Activated naive CD8-positive, alpha-beta T cell treated with anti-CD3 and anti-CD28 coated beads, Interleukin-2, amount 10 ng/mL, durations not matched to agents 7 days and 5 days (primary cell): ENCODE measurements at places on chromosomes 4 and X.
A peak's percentile ranks its signal among the peaks of the same experiment; 100 is the strongest.

- peak overlapping the region; percentile 73 for H3K4me3 ChIP-seq
- peaks cover 43% of the 10 kb centered on the region for H3K4me1 ChIP-seq
- H3K27me3 ChIP-seq, result no peaks in the 10 kb centered on the region
- peaks cover 37% of the 10 kb centered on the region for H3K36me3 ChIP-seq
- peak; percentile 58 for DNase-seq
- H3K27ac ChIP-seq, result peak overlapping the region; percentile 75
Observed at GRCh38 chr4:76993787-76994641, 44.5 kb downstream of the SEPTIN11 start.

- H3K4me3 ChIP-seq, result no peak overlapping the region
- no peaks in the 10 kb centered on the region for H3K4me1 ChIP-seq
- H3K27me3 ChIP-seq, result no peaks in the 10 kb centered on the region
Observed at GRCh38 chrX:129145385-129145784, 377.9 kb downstream of the SMARCA1 start.

GRCh38 chr4:84796394-84796793 lies 170.1 kb downstream of the WDFY3 start:
- H3K4me3 ChIP-seq, result no peak overlapping the region
- peaks cover 3% of the 10 kb centered on the region for H3K27me3 ChIP-seq
- H3K27ac ChIP-seq, result no peak overlapping the region
- no peaks in the 10 kb centered on the region for H3K4me1 ChIP-seq
- DNase-seq, result no peak

DNA sequence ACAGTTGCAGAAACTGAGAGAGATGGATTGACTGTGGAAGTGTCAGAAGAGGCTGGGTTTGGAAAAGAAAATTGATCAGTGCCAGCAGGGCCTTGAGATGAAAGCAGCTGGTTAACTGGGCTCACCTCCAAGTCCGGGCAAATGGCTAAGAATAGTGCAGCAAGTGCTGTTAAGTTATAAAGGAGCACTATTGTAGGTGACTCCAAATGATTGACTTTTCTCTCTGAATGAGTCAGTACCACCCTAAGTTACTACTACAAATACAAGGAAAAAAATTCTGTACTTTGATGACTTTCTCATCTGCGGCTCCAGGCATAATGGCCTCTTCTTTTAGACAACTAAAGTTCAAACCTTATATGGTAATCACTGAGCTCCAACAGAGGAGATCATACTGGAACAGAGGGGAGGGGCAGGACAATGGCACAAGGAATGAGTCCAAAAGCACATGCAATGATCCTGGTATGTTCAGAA lies 733.4 kb upstream of the INTU start:
- DNase-seq, result no peak
- no peak overlapping the region for H3K27ac ChIP-seq
- no peaks in the 10 kb centered on the region for H3K4me1 ChIP-seq
- H3K4me3 ChIP-seq, result no peak overlapping the region
- no peaks in the 10 kb centered on the region for H3K36me3 ChIP-seq

DNA sequence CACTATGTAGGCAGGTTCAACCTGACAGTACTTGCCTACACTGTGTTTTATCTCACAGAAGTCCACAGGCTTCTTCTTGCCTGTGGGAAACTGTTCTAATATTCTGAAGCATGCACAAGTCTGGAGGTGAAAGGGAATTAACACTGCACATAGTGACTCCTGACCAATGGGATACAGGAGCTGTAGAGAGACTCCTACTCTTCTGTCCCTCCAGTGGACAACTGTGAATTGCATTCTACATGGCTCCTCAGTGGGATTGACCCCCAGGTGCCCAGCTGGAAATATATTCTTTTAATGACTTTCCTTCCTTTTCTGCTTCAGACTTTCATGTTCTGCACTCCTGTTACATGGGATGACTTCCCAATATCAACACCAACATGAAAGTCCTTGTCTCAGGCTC lies 8.2 kb upstream of the YIPF6 start:
- H3K36me3 ChIP-seq, result no peaks in the 10 kb centered on the region
- peaks cover 7% of the 10 kb centered on the region for H3K27me3 ChIP-seq
- DNase-seq, result no peak
- no peak overlapping the region for H3K4me3 ChIP-seq

GRCh38 chr4:102466298-102466697 lies 34.9 kb upstream of the NFKB1 start:
- no peak for DNase-seq
- no peak overlapping the region for H3K27ac ChIP-seq
- no peaks in the 10 kb centered on the region for H3K27me3 ChIP-seq
- H3K4me3 ChIP-seq, result no peak overlapping the region
- peaks cover 19% of the 10 kb centered on the region for H3K36me3 ChIP-seq

DNA sequence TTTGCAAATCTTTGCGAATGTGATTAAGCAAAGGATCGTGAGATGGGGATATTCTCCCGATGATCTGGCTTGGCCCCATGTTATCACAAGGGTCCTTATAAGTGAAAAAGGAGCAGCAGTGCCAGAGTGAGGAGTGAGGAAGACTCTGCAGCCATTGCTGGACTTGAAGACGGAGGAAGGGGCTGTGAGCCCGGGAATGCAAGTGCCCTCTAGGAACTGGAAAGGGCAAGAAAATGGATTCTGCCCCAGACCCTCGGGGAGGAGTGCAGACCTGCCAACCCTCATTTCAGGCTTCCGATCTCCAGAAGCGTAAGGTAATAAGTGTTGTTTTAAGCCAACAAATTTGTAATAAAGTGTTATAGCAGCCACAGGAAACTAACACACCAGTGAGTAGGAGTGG lies 76.3 kb downstream of the EVC start:
- DNase-seq, result no peak
- H3K27me3 ChIP-seq, result no peaks in the 10 kb centered on the region
- H3K27ac ChIP-seq, result no peak overlapping the region

DNA sequence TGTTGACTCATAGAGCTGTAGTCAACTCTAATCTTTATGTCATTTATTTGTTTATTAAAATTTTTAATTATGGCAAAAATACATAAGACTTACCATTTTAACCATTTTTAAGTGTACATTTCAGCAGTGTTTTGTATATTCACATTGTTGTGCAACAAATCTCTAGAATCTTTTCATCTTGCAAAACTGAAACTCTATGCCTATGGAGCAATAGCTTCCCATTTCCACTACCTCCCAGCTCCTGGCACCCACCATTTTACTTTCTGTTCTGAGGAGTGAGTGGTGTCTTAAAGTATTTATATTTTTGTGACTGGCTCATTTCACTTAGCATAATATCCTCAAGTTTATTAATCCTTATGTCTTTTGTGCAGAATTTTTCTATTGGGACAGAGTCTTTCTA lies 181.0 kb downstream of the GPAT3 start:
- no peaks in the 10 kb centered on the region for H3K36me3 ChIP-seq
- no peak overlapping the region for H3K27ac ChIP-seq
- H3K4me3 ChIP-seq, result no peak overlapping the region
- peaks cover 4% of the 10 kb centered on the region for H3K27me3 ChIP-seq
- DNase-seq, result no peak

DNA sequence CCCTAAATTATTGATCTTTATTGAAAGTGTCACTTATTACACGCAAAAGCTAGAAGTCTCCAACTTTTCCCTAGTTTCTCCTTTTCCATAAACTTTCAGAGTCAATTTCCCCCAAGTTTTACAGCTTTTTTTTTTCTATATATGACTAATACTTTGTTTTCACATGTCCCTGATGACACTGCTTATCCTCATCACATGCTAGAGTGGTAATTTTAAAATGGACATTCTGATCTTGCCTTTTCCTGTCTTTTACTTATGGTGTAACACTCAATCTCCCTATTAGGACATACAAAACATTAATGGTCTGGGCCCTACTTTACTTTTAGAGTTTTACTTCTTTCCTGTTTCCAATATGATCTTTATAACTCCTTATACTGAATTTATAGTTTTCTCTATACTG lies 112.6 kb downstream of the ANK2 start:
- peaks cover 5% of the 10 kb centered on the region for H3K27me3 ChIP-seq
- no peak overlapping the region for H3K4me3 ChIP-seq
- DNase-seq, result no peak
- H3K36me3 ChIP-seq, result no peaks in the 10 kb centered on the region

DNA sequence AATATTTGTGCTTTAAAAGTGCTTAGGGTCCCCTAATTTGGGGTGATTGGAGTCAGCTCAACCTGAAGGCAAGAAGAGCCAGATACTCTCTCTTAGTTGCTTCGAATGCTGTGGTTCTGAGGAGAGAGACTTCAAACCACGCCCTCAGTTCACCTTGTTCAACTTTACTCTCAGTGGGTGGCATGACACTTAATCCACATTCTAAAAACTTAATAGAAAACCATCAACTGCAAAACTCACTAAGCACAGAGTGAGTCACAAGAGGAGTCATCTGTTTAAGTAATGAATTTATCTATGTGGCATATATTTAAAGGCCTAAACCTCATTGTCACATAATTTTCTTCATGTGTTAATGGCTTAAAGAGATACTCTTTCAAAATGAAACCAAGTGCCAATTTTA lies 99.5 kb upstream of the SLC4A4 start:
- no peak for DNase-seq
- no peak overlapping the region for H3K27ac ChIP-seq
- peaks cover 14% of the 10 kb centered on the region for H3K27me3 ChIP-seq

- no peaks in the 10 kb centered on the region for H3K4me1 ChIP-seq
- H3K27me3 ChIP-seq, result no peaks in the 10 kb centered on the region
- H3K36me3 ChIP-seq, result no peaks in the 10 kb centered on the region
- H3K4me3 ChIP-seq, result no peak overlapping the region
Observed at GRCh38 chr4:171022824-171023230, 790.4 kb upstream of the GALNTL6 start.

DNA sequence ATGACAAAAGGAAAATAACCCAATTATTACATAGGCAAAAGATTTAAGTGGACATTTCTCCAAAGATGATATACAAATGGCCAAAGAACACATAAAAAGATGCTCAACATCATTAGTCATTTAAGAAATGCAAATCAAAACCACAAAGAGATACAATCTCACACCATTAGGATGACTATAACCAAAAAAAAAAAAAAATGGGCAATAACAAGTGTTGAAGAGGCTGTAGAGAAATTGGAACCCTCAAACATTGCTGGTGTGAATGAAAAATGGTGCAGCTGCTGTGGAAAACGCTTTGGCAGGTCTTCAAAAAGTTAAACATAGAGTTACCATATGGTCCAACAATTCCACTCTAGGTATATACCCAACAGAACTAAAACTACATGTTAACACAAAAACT lies 5.6 kb upstream of the PRDX4 start:
- H3K27ac ChIP-seq, result no peak overlapping the region
- no peaks in the 10 kb centered on the region for H3K36me3 ChIP-seq
- no peak overlapping the region for H3K4me3 ChIP-seq
- DNase-seq, result no peak

DNA sequence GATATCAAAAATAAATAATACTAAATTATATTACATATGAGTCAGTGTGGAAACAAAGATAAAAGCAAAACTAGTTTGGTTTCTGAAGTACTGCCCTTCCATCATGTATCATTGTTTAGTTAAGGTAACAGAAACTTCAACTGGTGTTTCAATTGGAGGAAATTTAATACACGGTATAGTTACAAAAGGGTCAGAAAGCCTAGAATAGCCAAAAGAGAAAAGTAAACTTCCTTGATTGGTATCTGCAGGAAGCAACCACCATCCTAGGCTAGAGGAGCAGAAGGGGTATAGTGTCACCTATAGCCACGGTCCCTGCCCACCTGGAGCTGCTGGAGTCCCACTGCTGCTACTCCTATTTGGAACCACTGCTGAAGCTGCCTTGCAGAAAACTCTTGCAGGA lies 185.6 kb downstream of the SLC7A11 start:
- H3K36me3 ChIP-seq, result no peaks in the 10 kb centered on the region
- no peak for DNase-seq

DNA sequence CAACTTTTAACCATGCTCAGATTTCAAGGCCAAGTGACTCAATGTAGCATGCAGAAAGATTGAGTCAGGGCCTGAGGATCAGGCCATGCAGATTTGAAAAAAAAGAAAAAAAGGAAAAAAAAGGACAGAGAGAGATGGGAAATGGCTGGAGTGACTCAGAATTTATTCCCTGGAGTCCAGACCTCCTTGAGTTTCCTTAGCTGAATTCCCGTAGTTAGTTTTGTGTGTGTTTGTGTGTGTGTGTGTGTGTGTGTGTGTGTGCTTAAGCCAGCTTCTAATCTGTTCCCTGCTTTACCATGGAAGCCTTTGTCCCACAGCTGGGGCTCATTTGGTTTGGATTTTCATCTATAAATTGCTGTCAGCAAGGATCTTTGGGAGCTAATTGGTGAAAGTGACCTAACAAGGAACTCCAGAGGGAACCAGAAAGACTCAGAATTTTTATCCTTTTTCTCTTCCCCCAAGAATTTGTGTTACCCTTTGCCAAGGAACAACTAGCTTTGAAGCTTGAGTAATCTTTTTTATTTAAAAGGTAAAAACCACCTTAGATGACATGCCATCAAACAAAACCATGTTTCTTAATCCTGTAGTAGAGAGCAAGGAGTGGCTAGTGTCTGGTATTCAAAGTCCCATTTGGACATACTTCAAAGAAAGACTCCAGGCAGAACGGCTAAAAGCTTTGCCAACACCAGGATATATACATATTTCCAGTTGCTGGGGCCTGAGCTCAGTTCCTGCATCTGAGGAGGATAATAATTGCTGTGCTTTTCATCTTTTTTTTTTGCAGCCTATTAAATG lies 109.0 kb upstream of the DDIT4L start:
- H3K4me3 ChIP-seq, result no peak overlapping the region
- H3K27me3 ChIP-seq, result peaks cover 6% of the 10 kb centered on the region
- DNase-seq, result no peak
- no peak overlapping the region for H3K27ac ChIP-seq
- no peaks in the 10 kb centered on the region for H3K4me1 ChIP-seq

- peak overlapping the region; percentile 84 for H3K27ac ChIP-seq
- H3K4me1 ChIP-seq, result peaks cover 60% of the 10 kb centered on the region
- H3K27me3 ChIP-seq, result no peaks in the 10 kb centered on the region
- H3K36me3 ChIP-seq, result peaks cover 11% of the 10 kb centered on the region
- H3K4me3 ChIP-seq, result peak overlapping the region; percentile 43
Observed at GRCh38 chr4:152459326-152459725, 76.6 kb downstream of the FBXW7 start.

- no peak overlapping the region for H3K27ac ChIP-seq
- no peak overlapping the region for H3K4me3 ChIP-seq
- peaks cover 2% of the 10 kb centered on the region for H3K27me3 ChIP-seq
- no peaks in the 10 kb centered on the region for H3K36me3 ChIP-seq
- no peak for DNase-seq
Observed at GRCh38 chr4:101960431-101960830, 169.9 kb downstream of the BANK1 start.

DNA sequence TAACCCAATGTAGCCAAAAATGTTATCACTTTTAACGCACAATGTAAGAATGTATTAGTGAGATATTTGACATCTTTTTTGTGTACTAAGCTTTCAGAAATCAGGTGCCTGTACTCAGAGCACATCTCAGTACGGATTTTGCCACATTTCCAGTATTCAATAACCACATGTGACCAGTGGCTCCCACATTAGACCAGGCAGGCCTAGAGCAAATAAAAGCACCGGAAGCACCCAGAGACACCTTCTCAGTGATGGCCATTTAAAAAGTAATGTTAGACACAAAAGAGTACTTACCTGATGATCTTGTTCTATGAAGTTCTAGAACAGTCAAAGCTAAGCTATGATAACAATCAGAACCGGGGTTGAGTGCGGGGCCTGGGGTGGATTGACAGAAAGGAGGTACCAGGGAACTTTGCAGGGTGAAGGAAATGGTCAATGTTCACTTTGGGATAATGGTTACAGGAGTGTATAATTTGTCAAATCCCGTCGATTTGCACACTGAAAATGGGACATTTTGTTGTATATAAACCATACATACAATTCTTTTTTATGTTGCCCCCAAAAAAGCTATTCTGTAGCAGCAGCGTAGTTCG lies 1.2 kb downstream of the CTPS2 start:
- H3K4me3 ChIP-seq, result peak overlapping the region; percentile 85
- peaks cover 2% of the 10 kb centered on the region for H3K27me3 ChIP-seq
- DNase-seq, result no peak
- H3K36me3 ChIP-seq, result no peaks in the 10 kb centered on the region
- H3K27ac ChIP-seq, result peak overlapping the region; percentile 75
- H3K4me1 ChIP-seq, result peaks cover 11% of the 10 kb centered on the region
